ENCODE measurements at places on chromosomes 11 and 22.

GRCh38 chr22:38965614-38966379 is 8.4 kb downstream of the APOBEC3A start:
- DNase-seq, result no peak

DNA sequence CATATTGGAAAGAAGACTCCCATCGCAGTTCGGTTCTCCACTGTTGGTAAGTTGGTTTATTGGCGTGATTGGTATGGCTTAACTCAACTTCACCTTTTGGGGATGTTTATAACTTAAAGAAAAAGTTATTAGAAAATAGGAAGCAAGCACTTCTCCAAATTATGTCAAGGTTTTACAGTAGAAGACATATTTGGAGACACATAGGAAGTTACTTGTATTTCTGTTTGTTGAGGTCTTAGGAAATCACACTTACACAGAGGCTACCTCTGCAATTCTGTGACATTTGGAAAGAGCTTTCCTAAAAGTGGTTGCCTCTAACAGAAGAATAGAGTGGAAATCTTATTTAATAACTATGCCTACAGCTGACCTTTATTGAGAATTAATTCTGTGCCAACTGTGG is 12.3 kb downstream of the CAT start:
- DNase-seq, result no peak

GRCh38 chr22:31790240-31790639 is 36.4 kb downstream of the DEPDC5 start:
- no peak for DNase-seq

GRCh38 chr22:46942799-46943785 is 180.6 kb downstream of the TBC1D22A start:
- DNase-seq, result peak; percentile 15

- DNase-seq, result no peak
Measured at GRCh38 chr11:95660038-95660437, 129.5 kb downstream of the FAM76B start.

DNA sequence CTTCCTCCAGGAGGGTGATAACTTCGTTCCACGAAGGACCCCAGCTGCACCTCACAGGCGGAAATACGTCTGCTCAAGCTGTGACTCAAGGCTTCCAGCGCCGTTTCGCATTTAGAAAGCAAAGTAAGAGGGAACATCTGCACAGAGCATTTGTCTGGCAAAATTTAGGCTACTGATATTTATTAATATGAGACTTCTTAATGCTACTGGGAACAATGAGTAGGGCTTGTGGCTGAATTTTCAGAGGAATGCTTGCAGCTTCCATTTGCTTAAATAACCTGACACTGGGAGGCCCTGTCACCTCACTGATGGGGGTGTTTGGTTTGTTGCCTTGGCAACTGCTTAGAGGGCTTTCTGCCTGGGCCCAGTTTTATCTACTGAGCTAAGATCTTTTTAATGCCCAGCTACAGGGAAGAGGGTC is 14.7 kb upstream of the ST14 start:
- DNase-seq, result no peak

GRCh38 chr11:128694618-128695481 is 978 bp downstream of the FLI1 start:
- no peak for DNase-seq

GRCh38 chr11:66891851-66892660 is 35.2 kb downstream of the LRFN4 start:
- DNase-seq, result no peak

DNA sequence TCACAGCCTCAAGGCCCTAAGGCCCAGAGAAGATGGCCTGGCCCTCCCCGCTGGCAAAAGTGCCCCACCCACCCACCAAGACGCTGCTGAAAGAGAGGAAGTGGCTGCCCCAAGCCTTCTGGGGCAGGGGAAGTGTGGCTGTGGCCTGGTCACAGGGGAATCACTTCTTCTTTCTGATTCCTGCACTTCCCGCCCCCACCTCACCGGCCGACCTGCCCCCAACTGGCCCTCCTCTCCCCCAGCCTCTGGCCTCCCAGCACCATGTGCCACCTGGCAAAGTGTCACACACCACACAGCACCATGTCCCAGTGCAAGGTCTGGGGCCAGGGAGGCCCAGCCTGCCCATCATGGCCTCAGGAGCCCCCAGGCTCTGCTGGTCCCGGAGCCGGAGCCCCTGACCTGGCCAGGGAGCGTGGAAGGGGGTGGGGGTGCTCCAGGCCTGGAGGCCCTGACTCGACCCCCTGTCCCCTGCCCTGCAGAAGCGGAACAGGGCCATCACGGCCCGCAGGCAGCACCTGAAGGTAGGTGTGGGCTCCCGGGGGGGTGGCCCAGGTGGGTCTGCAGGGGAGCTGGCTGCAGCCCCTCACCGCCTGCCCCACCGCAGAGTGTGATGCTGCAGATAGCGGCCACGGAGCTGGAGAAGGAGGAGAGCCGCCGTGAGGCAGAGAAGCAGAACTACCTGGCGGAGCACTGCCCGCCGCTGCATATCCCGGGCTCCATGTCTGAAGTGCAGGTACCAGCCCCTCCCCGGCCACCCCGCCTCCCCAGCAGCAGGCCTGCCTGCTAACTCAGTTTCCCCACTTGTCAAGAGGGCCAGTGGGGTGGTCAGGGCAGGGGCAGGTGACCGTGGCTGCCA is 1.4 kb downstream of the TNNI2 start:
- peak; percentile 41 for DNase-seq

GRCh38 chr11:65615950-65616574 is 486 bp downstream of the PCNX3 start:
- DNase-seq, result no peak

- no peak for DNase-seq
Measured at GRCh38 chr11:69878144-69878883, 59.1 kb upstream of the FGF3 start.

DNA sequence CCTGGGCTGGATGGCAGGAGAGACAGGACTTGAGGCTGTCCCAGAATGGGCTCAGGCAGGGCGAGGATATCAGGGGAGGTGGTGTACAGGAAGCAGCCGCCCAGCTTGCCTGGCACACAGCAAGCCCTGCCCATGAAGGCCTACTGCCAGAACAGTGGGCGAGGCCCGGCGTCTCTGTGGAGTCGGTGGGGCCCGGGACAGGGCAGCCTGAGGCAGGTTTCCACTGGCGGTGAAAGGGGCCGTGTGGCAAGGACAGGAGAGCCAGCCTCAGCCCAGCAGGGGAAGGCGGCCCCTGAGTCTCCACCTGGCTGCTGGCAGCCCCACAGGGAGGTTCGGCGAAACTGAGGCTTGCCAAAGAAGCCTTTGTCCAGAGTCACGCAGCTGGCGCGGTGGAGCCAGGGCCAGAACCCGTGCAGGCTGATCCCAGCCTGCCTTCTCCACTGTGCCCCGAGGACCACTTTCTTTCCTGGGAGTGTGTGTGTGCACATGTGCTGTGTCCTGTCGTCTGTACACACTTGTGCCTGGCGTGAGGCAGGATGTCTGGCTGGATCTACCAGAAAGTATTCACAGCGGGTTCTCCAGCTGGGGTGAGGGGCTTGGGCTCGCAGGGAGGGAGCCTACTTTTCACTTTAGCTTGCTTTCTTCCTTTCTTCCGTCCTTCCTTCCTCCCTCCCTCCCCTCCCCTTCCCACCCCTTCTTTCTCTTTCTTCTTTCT is 1.2 kb downstream of the TSPO start:
- peak; percentile 61 for DNase-seq

DNA sequence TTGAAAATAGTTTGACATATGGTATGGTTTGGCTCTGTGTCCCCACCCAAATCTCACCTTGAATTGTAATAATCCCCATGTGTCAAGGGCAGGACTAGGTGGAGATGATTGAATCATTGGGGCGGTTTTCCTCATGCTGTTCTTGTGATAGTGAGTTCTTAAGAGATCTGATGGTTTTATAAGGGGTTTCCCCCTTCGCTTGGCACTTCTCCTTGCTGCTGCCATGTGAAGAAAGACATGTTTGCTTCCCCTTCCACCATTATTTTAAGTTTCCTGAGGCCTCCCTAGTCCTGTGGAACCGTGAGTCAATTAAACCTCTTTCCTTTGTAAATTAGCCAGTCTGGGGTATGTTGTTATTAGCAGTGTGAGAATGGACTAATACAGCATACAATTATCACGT is 7.7 kb downstream of the KCTD21 start:
- DNase-seq, result no peak

DNA sequence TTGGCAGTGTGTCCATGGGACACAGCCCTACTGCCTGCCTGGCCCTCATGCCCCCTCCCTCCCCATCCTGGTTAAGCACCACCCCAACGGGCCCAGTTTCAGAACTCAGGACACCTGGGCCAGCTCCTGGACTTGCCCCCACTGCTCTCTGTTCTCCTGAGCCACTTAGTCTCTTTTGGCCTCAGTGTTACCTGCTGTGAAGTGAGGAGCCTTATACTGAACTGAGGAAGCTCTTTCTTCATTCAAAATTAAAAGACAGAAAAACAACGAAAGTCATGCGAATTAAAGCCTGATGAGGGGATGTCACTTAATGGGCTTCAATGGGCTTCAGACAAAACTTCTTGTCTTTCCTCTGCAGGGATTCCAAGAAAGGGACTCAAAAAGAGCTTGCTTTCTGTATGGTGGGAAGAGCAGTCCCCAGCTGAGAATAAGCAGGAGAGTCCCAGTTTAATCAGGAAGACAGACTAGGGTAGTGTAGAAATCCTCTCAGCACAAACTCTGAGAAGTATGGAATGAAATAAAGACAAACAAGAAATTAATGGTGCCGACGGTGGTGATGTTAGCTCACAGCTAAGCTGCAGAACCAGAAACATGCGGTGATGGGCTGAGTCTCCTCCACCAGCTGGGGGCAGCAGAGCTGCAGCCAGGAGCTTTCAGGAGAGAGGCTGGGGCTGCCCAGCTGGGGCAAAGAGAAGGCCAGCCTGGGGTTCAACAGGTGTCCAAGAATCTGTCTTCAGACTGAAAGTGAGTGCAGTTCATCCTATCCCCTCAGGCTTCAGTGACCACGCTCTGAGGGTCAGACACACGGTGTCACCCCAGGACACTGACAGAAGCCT is 101.0 kb downstream of the GGTLC2 start:
- peak; percentile 61 for DNase-seq

- peak; percentile 51 for DNase-seq
Measured at GRCh38 chr11:14974515-14975251, 2.5 kb upstream of the CALCA start.

GRCh38 chr22:31451709-31452571 is 37.7 kb downstream of the EIF4ENIF1 start:
- DNase-seq, result peak; percentile 49

DNA sequence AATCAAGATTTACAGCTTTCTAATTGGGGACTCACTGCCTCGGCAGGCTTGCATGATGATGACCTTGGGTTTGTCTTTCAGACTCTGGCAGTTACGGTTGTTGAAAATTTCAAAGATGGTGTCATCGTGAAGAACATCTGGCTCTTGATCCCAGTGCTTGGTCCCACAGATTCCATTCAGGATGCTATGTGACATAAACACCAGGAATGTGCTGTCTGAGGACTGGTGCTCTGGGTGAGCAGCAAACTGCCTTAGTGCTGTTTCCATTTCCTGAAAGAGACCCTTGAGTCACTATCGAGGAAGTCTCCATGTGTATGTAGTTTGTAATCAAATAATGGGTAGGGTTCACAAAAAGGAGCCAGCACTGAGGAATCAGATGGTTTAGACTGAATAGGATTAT is 7.1 kb downstream of the CASP12 start:
- DNase-seq, result no peak

GRCh38 chr11:75214411-75214821 is 26.2 kb upstream of the TPBGL start:
- DNase-seq, result peak; percentile 68

DNA sequence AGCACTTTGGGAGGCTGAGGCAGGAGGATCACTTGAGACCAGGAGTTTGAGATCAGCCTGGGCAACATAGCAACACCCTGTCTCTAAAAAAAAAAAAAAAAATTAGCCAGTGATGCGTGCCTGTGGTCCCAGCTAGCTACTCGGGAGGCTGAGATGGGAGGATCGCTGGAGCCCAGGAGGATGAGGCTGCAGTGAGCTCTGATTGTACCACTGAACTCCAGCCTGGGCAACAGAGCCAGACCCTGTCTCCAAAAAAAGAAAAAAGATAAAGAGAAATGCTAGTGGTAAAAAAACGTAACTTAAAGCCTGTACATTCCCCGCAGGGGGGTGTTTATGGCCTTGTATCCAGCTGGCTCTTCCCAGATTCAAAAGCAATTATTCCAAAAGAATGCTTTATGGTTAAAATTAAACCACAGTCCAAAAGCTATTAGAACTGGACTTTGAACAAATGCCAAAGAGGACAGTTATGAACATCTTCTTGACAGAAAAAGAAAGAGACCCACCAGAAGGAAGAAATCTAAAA is 16.4 kb upstream of the SNX32 start:
- DNase-seq, result no peak

DNA sequence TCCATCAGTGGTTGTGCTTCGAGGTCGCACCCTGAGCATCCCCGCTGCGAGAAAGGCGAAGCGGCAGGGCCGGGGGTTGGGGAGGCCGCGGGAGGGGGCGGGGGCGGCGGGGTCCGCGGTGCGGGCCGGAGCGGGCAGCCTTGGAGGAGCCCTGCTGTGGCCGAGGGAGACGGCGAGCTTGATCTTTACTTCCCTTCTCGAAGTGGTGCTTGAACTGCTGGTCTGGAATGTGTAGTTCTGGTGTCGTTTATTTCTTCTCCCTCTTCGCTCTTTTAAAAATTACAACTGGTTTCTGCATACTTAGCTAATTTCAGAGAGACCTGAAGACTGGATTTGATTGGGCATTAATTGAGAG is 1.1 kb downstream of the APLP2 start:
- DNase-seq, result no peak

- no peak for DNase-seq
Measured at GRCh38 chr22:48520884-48521588, 1306.6 kb downstream of the BRD1 start.

DNA sequence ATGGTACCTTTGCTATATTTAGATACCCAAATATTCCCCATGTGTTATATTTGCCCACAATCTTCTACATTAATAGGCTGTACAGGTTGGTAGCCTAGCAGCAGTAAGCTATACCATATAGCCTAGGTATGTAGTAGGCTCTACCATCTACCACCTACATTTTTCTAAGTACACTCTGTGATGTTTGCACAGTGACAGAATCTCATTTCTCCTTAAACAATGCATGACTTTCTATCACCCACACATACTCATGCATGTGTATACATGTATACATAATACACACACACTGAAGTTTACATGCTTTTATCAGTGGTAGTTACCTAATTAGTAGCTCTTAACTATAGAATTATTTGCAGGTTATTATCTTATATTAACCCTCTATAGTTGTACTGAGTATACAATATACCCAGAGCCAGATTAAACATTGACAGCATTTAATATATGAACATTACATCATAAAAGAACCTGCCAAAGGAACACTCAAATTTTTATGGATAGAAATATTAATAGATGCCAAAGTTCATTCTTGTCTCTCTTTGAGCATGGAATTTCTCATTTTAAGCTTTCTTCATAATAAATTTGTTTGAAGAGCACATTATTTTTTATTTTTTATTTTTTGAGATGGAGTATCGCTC is 51.4 kb downstream of the ELP4 start:
- no peak for DNase-seq

- peak; percentile 36 for DNase-seq
Measured at GRCh38 chr22:50673231-50674129, 857 bp downstream of the SHANK3 start.

- no peak for DNase-seq
Measured at GRCh38 chr11:73152086-73152853, 10.2 kb upstream of the FCHSD2 start.

Data from CD4-positive, alpha-beta T cell treated with Interleukin-17A for 1 hour (primary cell).